ENCODE measurements at places on chromosomes 3 and 15. TPM values are rescaled to one million over a fixed set of nuclear protein-coding genes. Genes with fewer than 3 reads are reported as not detected.

Gene CHL1
- total RNA-seq: not detected

Gene TMED3
- 198 TPM for total RNA-seq

Gene KCNH8
- not detected for total RNA-seq

Gene TMEM43
- total RNA-seq: 86.5 TPM

Gene CYP1A2
- total RNA-seq: not detected

Gene FBXO40
- not detected for total RNA-seq

Gene DPPA2
- total RNA-seq: not detected

Gene CCR8
- total RNA-seq: not detected

Gene WDR49
- not detected for total RNA-seq

Gene ARPIN
- 11.8 TPM for total RNA-seq

Gene FAM219B
- 41.1 TPM for total RNA-seq

Gene BTLA
- total RNA-seq: not detected

Gene GABRR3
- total RNA-seq: not detected

Gene ARNT2
- 18.7 TPM for total RNA-seq

Measured in A549 treated with CORT108297 at 1 μM for 4 hours (cell line).